Activated CD8-positive, alpha-beta memory T cell treated with anti-CD3 and anti-CD28 coated beads, Interleukin-2, amount 50 U/mL, for 48 hours (primary cell): ENCODE measurements at places on chromosomes 2 and 18.
A peak's percentile ranks its signal among the peaks of the same experiment; 100 is the strongest.

DNA sequence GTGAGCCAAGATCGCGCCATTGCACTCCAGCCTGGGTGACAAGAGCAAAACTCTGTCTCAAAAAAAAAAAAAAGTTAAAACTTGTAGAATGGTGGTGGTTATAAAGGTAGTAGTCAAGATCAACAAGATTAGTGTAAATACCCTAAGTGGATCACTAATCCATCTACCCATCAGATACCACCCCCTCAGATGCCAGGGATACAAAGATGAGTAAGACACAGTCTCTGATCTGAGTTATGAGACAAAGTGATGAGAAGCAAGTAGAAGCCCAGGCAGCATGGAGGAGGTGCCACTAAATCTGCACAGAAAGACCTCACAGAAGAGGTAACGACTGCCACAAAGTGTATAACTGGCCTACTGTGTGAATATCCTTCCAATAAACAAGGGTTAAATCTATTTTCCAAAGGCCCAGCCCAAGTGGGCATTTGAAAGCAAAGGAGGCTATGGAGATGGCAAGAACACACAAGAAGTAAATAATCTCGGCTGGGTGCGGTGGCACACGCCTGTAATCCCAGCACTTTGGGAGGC, 20.2 kb downstream of the NFE2L2 start:
- no peak for DNase-seq

GRCh38 chr2:207879536-207879935, 109.8 kb upstream of the FZD5 start:
- DNase-seq: no peak

DNA sequence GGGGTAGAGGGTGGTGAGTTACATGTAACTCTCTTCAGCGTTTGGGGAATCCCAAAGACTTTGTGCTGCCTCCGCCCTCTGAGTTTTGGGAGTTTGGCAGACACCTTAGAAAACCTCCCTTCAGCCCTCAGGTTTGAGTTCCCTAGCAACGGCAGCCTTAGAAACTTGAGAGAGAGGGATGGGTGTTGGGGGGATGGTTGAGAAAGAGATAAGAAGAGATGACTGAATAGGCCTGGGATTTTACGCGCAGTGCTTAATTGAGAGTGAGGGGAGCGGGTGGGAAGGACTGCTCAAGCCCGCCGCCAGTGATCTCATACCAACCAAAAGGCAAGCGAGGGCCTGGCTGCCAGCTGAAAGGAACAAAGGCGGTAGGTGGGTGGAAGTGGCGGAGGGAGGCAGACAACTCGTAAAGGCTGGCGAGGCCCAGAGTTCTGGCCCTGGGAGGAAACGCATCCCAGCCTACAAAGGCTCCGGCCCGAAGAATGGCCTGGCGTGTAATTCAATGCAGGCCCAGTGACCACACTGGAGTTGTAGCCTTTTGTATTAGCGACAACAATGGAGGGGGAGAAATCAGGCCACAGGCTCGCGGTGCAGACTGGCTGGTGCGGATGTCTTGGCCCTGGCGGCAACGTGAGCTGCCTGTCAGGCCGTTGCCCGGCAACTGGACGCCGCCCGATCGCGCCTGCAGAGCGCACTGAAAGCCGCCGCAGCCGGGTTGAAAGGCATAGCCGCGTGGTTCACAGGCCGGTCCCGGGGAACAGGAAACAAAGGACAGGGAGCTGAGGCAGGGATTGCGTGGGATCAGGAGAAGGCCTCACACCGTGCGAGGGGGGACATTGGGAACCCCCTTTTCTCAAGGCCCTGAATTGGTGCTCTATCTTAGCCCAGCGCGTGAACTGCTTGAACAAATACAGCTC, 39.9 kb upstream of the DARS1 start:
- peak; percentile 59 for DNase-seq

DNA sequence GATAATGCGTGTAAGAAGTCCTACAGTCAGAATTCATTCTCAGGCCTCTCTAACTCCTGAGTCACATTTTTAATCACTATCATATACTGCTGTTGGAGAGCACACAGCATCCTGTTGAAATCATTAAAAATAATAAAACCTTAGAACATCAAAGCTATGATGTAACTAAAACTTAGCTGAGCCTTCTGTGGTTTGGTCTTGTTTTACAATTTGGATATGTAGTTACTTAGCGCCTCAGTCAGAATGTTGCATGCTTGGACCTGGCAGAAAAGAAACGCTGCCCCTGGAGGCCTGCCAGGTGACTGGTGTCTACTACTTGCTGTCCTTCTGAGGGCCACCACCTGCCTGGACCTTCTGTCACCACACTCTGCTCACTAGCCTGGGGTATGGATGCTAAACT, 261.1 kb upstream of the RASGRP3 start:
- no peak for DNase-seq

- no peak for DNase-seq
Measured at GRCh38 chr2:157784169-157784822, 91.8 kb downstream of the ACVR1 start.

DNA sequence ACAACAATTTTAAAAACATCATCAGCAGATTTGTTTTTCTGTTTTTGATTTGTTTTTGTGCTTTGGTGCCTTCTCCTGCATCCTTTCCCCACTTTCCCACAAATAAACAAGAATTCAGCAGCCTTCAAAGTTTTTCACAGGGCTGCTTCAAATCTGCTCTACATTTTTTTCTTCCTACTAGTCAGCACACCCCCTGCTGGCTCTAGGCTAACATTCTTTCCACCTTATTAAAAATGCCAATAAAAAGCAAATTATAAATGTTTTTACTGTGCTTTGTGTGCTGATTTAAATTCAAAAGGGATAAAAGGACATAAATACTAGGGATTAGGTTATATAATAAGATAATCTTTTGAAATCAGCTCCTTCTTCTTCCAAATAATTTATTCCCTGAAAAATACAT, 6.2 kb upstream of the CNTNAP5 start:
- no peak for DNase-seq

GRCh38 chr2:48452108-48452507, 77.8 kb upstream of the STON1 start:
- no peak for DNase-seq

DNA sequence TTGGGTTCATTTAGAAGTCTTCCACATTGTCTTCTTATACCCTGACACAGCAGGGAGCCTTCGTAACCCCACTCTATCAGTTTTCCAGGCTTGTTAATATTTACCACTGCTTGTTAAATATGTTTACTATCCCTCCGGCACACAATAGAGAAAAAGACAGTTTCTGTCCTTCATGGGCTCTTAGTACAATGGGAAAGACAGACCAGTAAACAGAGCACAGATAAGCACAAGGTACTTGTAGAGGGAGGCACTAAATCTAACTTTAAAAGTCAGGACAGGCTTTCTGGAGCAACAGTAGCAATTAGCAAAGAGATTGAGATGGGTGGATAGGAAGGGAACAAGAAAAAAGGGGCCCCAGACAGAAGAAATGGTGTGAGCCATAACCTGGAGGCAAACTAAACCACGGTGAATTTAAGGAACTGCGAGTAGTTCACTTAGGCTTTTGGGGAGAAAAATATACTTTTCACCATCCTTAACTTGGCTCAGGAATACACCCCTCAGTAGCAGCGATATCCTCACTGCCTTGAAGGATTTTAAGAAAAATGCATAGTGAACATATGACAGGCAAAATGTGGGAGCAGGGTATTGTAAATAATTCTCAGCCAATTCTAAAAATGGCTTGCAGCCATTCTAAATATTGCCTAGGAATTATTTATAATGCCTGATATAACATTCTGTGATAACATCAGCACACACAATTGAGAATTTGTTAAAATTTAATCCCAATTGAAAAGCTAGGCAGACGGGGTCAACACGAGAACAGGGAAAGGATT, 383.7 kb downstream of the CDH2 start:
- no peak for DNase-seq

DNA sequence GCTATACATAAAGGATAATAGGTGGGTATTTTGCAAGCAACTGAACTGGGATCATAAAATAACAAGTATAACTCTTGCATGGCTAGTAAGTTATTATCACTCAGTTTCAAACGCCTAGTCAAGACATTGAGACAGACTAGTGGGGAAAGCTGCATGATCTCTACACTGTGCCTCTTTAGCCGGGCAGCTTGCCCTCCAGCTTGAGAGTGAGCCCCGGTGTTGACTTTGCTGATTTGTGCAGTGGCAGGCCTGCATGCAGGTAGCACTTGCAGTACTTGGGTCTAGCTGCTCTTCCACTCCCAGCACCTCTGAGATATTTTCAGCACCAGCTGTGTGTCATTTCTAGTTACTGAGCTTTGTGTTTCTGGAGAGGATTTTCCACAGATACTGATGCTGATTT, 118.8 kb upstream of the DAPL1 start:
- DNase-seq: no peak

GRCh38 chr18:12531749-12532148, 124.0 kb downstream of the PRELID3A start:
- DNase-seq: no peak

DNA sequence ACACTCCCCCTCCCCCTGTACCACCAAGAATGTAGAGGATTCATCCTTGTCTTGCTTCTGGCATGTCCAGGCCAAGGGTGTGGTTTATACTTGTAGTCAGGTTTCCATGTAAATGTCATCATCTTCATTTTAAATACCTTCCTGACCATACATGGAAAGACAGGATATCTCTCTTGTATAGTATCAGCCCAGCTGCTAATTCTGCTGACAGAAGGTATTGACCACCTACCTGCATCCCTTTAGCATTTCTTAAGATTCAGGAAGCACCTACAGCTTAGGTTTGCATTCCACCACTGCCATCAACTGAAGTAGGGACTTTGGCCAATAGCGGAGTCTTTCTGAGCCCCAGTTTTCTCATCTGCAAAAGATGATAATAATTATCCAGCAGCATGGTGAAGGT, 22.9 kb upstream of the FSHR start:
- no peak for DNase-seq

GRCh38 chr2:134576478-134576877, 142.3 kb downstream of the TMEM163 start:
- no peak for DNase-seq

GRCh38 chr2:19176977-19177376, 181.4 kb downstream of the OSR1 start:
- no peak for DNase-seq
